ENCODE measurements at places on chromosomes 2 and 18. TPM values are rescaled to one million over a fixed set of nuclear protein-coding genes. Genes with fewer than 3 reads are reported as not detected.

DNA sequence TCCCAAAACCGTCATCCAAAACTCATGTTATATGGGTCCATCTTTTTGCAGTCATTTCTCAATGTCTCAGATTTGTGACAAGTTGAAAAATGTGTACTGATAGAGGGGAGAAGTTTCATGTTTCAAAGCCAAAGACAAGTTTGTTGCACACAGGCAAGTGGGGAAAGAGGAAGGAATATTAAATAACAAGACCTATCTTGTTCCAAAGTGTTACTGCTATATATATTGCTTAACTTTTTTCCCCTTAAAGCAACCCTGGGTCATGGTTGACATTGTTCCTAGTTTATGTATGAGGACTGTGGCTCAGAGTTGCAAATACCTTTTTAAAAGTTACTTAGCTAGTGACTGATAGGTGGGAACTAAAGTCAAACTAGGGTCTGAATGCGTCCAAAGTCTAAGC, 1.7 kb downstream of the ITGA4 start:
- no peak for DNase-seq
- no peak overlapping the region for H3K27ac ChIP-seq
- H3K4me1 ChIP-seq = peaks cover 5% of the 10 kb centered on the region
- no peaks in the 10 kb centered on the region for H3K27me3 ChIP-seq

DNA sequence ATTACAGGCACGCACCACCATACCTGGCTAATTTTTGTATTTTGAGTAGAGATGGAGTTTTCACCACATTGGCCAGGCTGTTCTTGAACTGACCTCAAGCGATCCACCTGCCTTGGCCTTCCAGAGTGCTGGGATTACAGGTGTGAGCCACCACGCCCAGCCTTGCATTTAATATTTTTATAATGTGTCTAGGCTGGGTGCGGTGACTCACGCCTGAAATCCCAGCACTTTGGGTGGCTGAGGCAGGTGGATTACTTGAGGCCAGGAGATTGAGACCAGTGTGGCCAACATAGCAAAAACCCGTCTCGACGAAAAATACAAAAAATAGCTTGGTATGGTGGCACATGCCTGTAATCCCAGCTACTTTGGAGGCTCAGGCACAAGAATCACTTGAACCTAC, 3.2 kb downstream of the RPL37A start:
- peaks cover 58% of the 10 kb centered on the region for H3K36me3 ChIP-seq
- peaks cover 26% of the 10 kb centered on the region for H3K4me1 ChIP-seq
- H3K27ac ChIP-seq = no peak overlapping the region
- H3K27me3 ChIP-seq = no peaks in the 10 kb centered on the region
- no peak for DNase-seq

- H3K27me3 ChIP-seq = no peaks in the 10 kb centered on the region
- peaks cover under 1% of the 10 kb centered on the region for H3K4me1 ChIP-seq
- H3K4me3 ChIP-seq = no peak overlapping the region
- H3K36me3 ChIP-seq = no peaks in the 10 kb centered on the region
Measured at GRCh38 chr2:134912361-134912760, 6.3 kb upstream of the CCNT2 start.

GRCh38 chr2:136206613-136207012, 88.7 kb upstream of the CXCR4 start:
- no peaks in the 10 kb centered on the region for H3K4me1 ChIP-seq
- H3K36me3 ChIP-seq = no peaks in the 10 kb centered on the region
- no peak overlapping the region for H3K4me3 ChIP-seq

- no peaks in the 10 kb centered on the region for H3K27me3 ChIP-seq
- H3K4me1 ChIP-seq = no peaks in the 10 kb centered on the region
- no peak for DNase-seq
- H3K27ac ChIP-seq = no peak overlapping the region
- no peaks in the 10 kb centered on the region for H3K36me3 ChIP-seq
Measured at GRCh38 chr2:36163520-36164254, 191.9 kb upstream of the CRIM1 start.

RFX8 gene
- total RNA-seq = not detected

DNA sequence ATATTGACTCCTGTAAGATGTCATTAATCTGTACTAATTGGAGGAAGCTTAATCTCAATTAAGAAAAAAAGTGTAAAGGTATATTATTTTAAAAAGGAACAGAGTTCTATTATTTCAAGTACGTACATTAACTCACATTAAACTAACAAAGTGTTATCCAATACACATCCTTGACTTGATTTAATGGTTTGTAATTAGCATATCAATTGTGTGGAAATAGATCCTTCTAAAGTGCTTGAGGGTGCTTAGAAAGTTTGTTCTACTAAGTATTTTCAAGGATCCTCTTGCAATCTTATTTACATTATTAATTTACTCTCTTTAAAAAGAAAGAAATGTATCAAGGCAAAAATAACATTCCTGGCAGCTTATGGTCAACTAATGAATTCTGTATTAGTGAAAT, 720.3 kb downstream of the KCNJ3 start:
- no peaks in the 10 kb centered on the region for H3K4me1 ChIP-seq
- no peaks in the 10 kb centered on the region for H3K27me3 ChIP-seq
- H3K27ac ChIP-seq = no peak overlapping the region
- H3K36me3 ChIP-seq = no peaks in the 10 kb centered on the region
- no peak for DNase-seq

POTEC gene
- total RNA-seq = not detected

- peak; percentile 88 for DNase-seq
- H3K4me1 ChIP-seq = peaks cover 42% of the 10 kb centered on the region
- no peak overlapping the region for H3K4me3 ChIP-seq
- no peaks in the 10 kb centered on the region for H3K27me3 ChIP-seq
Measured at GRCh38 chr2:46967990-46968647, 52.5 kb upstream of the MCFD2 start.

DYNAP gene
- total RNA-seq = not detected

DNA sequence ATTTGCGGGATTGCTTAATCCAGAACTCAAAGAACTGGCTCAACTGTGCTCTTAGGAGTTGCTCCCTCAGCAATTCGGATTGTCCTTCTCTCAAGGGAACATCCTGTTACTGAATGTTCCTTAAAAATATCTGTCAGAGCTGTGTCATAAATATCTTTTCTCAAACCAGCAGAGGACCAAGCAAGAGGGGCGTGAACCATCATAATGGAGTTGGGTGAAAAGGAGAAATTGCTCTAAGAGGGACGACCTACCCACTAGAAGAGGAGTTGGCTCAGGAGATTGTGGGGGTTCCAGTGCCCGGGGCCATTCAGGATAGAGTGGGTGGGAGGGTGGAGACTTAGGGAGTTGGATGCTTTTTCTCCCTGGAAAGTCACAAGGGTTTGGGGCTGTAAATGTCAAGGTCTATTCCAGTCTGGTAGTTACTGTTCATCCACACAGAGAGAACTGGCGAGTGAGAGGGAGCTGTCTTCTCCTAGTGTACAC, 59.5 kb downstream of the MERTK start:
- no peak overlapping the region for H3K4me3 ChIP-seq
- H3K4me1 ChIP-seq = no peaks in the 10 kb centered on the region
- H3K36me3 ChIP-seq = no peaks in the 10 kb centered on the region
- DNase-seq = no peak
- H3K27ac ChIP-seq = no peak overlapping the region

DNA sequence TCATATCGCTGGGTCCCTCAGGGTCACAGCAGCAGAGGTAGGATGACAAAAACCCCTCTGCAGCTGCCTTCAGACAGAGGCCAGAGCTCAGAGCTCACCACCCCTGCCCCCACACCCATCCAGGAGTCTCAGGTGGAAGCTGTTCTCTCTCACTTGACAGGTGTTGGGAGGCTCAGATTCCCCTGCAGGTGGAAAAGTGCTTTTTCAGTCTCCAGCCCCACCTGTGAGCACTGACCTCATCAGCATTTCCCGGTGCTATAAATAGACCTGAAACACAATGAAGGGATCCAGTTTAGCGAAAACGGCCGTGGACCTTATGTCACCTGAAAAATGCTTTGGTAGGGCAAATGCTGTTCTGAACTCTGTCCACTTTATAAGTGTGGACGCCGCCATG, 254.9 kb downstream of the NDUFA10 start:
- no peak overlapping the region for H3K4me3 ChIP-seq
- H3K27ac ChIP-seq = no peak overlapping the region
- DNase-seq = no peak

LAMA3 gene
- 0.50 TPM for total RNA-seq

DNA sequence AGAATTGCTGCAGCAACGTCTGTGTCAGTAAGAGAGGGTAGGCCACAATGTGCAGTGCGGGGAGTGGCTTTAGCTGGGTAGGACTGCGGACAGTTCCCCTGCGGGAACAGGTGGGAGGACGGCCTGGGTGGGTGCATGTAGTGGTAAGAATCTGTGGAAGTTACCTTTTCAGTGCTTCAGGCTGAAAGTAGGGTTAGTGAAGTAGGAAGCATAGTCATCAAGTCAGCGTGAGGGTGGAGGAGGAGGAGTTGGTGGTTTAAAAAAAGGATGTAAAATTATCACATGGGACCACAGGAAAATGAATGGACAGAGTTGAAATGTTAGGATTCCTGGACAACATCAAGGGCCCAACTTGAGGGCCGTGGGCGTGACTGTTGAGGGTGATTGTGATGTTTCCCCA, 13.2 kb downstream of the CEP192 start:
- H3K4me1 ChIP-seq = no peaks in the 10 kb centered on the region
- no peaks in the 10 kb centered on the region for H3K27me3 ChIP-seq
- no peak overlapping the region for H3K27ac ChIP-seq
- DNase-seq = no peak

GRCh38 chr2:12099374-12099773, 352.9 kb downstream of the LPIN1 start:
- no peaks in the 10 kb centered on the region for H3K27me3 ChIP-seq
- H3K4me3 ChIP-seq = no peak overlapping the region
- no peaks in the 10 kb centered on the region for H3K4me1 ChIP-seq
- no peaks in the 10 kb centered on the region for H3K36me3 ChIP-seq
- no peak overlapping the region for H3K27ac ChIP-seq
- DNase-seq = no peak

GRCh38 chr2:70928366-70928765, 7.3 kb upstream of the ATP6V1B1 start:
- no peaks in the 10 kb centered on the region for H3K27me3 ChIP-seq
- H3K4me3 ChIP-seq = no peak overlapping the region
- no peak overlapping the region for H3K27ac ChIP-seq
- H3K4me1 ChIP-seq = no peaks in the 10 kb centered on the region

DNA sequence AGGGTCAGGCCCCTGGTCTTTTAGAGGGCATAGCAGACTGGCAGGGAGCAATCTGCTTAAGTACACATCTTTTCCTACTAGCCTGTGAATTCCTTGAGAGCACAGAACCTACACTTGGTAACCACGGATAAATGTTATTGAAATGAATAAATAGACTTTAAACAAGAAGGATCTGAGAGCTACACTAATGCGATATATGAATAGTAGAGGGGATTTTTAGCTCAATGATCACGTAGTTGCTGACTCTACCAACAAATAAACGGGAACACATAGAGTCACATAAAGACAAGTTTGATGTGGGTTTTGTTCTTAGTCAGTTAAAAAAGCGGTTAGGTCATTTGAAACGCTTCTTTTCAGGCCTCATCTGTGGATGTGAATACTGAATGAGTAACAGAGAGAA, 290.3 kb upstream of the CCDC68 start:
- peaks cover 33% of the 10 kb centered on the region for H3K4me1 ChIP-seq
- no peak overlapping the region for H3K27ac ChIP-seq
- peak; percentile 49 for DNase-seq
- no peak overlapping the region for H3K4me3 ChIP-seq

- H3K36me3 ChIP-seq = no peaks in the 10 kb centered on the region
- DNase-seq = peak; percentile 93
- no peak overlapping the region for H3K4me3 ChIP-seq
- no peaks in the 10 kb centered on the region for H3K27me3 ChIP-seq
- H3K27ac ChIP-seq = peak overlapping the region; percentile 92
Measured at GRCh38 chr2:237304763-237305514, 109.0 kb downstream of the COL6A3 start.

AMER3 gene
- total RNA-seq = not detected

GRCh38 chr18:55539240-55539639, 48.8 kb downstream of the TCF4 start:
- peak; percentile 76 for DNase-seq
- no peaks in the 10 kb centered on the region for H3K36me3 ChIP-seq
- no peaks in the 10 kb centered on the region for H3K27me3 ChIP-seq
- no peaks in the 10 kb centered on the region for H3K4me1 ChIP-seq
- no peak overlapping the region for H3K4me3 ChIP-seq

MSH6 gene
- total RNA-seq = 55.0 TPM

DNA sequence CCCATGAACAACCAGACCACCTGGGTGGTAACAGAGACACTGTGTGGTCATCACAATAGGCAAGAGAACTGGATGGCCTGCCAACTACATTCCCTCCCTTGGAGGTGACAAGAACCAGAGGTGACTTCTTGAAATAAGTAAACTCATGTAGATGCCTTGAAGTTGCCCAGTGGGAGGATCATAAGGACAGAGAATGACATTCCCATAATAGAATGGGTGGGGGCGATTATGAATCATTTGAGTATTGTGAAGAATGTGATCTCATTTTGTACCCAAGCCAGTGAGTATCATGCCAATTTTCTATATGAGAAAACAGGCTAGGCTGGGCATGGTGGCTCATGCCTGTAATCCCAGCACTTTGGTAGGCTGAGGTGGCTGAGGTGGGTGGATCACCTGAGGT, 211.4 kb upstream of the GYPC start:
- H3K36me3 ChIP-seq = no peaks in the 10 kb centered on the region
- no peak for DNase-seq
- H3K27ac ChIP-seq = no peak overlapping the region
- no peak overlapping the region for H3K4me3 ChIP-seq

GRCh38 chr2:101706819-101707177, 9.3 kb downstream of the MAP4K4 start:
- H3K27me3 ChIP-seq = no peaks in the 10 kb centered on the region
- no peak for DNase-seq
- H3K4me1 ChIP-seq = peaks cover 33% of the 10 kb centered on the region
- no peak overlapping the region for H3K27ac ChIP-seq
- peaks cover 16% of the 10 kb centered on the region for H3K36me3 ChIP-seq
- no peak overlapping the region for H3K4me3 ChIP-seq

- no peaks in the 10 kb centered on the region for H3K36me3 ChIP-seq
- H3K4me1 ChIP-seq = peaks cover 9% of the 10 kb centered on the region
- no peak overlapping the region for H3K4me3 ChIP-seq
- no peak overlapping the region for H3K27ac ChIP-seq
- no peak for DNase-seq
Measured at GRCh38 chr2:72139874-72140620, 7.6 kb downstream of the CYP26B1 start.

DNA sequence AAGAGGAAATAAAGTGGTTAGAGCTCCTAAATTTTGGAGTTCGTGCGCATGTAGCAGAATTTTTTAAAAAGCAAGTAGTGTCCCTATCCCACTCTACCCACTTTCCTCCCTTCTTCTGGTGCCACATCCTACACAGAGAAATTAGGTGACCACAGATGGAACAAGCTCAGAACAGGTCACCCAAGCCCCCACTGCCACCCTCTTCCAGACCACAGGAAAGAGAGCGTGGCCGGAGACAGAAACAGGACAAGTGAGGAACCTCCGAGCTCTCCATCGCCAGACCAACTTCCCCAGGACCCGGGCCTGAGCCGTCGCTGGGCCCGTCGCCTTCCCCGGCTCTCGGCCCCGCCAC, 433 bp downstream of the NPC1 start:
- H3K4me3 ChIP-seq = peak overlapping the region; percentile 92
- DNase-seq = no peak
- peak overlapping the region; percentile 98 for H3K27ac ChIP-seq
- no peaks in the 10 kb centered on the region for H3K36me3 ChIP-seq

GAREM1 gene
- total RNA-seq = 9.0 TPM

- H3K27me3 ChIP-seq = peaks cover 23% of the 10 kb centered on the region
- DNase-seq = no peak
- peaks cover 6% of the 10 kb centered on the region for H3K4me1 ChIP-seq
- H3K36me3 ChIP-seq = no peaks in the 10 kb centered on the region
Measured at GRCh38 chr18:51346404-51346803, 148.9 kb upstream of the MEX3C start.

Measured in astrocyte (in vitro differentiated cells and primary cell).